Omental fat pad (tissue), 4 donors: ENCODE measurements at places on chromosomes 2 and 18. TPM values are rescaled to one million over a fixed set of nuclear protein-coding genes. Genes with fewer than 3 reads are reported as not detected.

- DNase-seq: no peak
Measured at GRCh38 chr2:106858810-106859209, 27.2 kb downstream of the ST6GAL2 start.

DNA sequence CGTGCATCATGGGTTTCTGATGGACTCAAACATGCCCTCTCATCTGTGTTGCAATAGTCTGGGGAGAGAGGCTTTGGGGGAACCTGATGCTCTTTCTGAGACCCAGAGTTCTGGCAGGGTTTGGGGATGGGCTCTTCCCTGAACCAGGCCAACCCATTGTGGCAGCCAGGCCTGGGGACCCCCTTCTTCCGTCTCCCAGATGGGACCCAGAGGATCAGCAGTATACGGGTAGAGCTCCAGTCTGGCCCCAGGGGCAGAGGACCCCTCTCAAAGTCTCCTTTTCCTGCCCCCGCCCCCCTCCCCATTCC lies 333.7 kb downstream of the DYSF start:
- no peak for DNase-seq

- no peak for DNase-seq
Measured at GRCh38 chr2:118309946-118310680, 221.8 kb downstream of the INSIG2 start.

- no peak for DNase-seq
Measured at GRCh38 chr2:148719195-148719749, 74.7 kb downstream of the EPC2 start.

- DNase-seq: no peak
Measured at GRCh38 chr2:46539327-46540276, 60.2 kb downstream of the TMEM247 start.

DNA sequence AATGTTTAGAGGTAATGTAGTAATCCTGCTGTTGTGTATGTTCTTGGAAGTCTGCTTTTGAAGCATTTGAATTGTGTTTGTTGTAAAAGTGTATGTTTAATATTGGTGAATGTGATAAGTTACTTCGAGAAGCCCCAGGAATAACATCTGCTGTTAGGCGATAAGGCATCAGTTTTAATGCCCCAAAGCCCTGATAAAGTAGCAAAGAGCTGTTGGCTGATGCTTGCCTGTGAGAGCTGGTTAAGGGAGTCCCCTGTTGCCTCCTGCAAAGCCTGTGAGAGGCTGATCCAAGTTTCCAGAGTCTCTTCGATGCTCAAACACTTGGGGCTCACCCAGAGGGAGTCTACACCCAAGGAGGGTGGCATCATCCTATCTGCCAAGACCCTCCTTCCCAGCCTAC lies 110.3 kb downstream of the RNF152 start:
- no peak for DNase-seq

DNA sequence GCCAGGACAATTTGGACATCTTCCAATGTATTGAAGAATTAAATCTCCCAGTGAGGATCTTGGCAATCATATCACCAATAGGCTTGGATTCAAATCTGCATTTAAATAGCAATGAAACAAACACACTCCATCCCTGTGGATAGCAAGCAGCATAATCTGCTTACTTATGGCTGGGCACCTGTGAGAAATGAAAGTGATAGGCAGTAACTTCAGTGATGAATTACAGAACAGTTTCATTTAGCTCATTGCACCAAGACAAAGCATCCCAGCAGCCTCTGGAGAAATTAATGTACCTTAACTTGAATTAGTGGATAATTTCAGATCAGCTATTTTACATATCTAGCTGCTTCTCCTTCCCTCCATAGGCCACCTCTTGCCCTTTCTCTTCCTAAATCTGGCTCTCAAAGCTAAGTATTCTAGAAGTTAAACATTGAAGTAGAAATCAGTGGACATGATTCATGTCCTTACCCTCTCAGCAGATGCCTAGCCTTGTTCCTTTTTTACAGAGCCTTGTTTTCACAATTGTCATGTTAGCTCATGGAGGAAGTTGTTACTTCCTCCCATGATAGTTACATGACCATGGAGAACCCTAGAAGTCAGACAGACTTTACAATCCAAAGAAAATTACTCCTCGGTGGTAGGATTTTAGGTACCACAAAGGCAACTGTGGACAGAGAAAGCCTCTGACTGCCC lies 88.5 kb upstream of the TACR1 start:
- DNase-seq: no peak

GRCh38 chr2:10880586-10881321 lies 31.0 kb upstream of the KCNF1 start:
- no peak for DNase-seq

DNA sequence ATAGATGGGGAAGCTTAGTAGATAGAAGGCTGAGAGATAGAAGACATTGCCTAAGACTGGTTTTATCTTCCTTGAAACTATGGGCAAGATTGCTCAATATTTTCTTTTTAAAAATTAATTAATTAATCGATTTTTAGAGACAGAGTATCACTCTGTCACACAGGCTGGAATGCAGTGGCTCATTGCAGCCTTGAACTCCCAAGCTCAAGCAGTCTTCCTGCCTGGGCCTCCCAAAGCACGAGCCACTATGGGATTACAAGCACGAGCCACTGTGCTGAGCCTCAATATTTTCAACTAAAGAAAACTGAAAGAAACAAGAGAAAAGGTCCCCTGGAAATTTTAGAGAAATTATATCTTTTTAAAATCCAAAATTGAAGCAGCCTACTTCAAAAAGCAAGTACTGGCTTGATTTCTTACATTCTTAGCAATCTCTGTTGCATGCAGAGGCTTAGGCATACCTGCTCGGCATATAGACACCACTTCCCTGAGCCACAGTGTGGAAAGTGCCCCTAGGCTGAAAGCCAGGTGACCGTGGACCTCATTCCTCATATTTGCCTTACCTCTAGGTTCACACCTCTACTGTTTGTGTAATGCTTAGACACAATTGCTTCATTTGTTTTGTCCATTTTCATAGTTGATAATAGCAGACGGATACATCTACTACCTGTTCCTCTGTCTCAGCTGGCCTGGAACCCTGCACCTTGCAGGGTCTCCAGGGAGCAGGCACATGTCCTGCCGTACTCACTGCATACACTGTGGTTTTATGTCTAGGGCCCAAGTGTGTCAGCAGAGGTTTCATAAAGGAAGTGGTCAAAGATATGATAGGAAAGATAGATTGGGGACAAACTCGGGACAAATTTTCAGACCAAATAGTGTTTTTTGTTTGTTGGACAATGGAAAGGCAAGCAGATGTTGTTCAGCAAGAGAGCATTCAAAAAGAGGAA lies 166.5 kb upstream of the ALPP start:
- no peak for DNase-seq

GRCh38 chr18:23926571-23926970 lies 88.0 kb upstream of the TTC39C start:
- DNase-seq: no peak

GRCh38 chr2:211812587-211812986 lies 726.0 kb downstream of the ERBB4 start:
- DNase-seq: no peak

DNA sequence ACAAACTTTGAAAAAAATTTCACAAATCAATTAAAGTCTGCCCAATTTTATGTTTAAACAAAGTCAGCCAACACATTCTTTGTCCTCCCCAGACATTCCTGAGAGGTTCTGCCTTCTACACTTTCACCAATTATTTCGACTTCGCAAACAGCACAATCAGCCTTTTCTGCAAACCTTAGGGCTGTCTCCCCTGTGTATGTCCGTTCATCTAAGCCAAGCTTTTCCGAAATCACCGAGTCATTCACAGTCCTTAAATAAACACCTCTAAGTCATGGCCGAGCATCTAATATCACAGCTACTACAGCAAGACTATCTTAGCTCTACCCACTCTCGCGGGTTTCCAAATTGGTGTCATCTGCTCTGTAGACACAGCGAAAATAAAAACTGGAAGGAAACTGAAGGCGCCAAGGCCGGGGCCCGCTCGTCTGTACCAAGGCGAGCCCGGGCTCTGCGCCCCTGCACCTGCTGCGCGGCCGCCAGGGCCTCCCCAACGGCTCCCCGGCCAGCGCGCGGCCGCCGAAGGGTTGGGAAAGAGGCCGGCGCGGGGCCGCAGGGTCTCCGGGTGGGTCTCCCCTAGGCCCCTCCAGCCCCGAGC lies 730 bp downstream of the ODC1 start:
- DNase-seq: no peak

DNA sequence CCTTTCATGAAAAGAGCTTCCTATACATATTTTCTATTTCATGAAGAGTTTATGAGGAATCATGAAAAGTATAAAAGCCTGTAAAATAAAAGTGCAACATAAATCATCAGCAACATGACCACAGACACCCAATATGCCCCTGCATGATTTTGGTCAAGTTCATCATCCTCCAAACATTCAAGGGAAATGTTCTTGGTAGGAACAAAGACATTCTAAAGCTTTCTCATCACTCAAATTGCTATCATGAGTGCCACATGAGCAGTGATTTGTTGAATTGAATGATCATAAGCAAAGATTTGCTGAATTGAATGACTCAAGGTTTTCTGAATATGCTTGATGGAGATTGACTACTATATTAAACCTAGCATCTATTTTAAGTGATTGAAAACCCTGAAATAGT lies 172.2 kb downstream of the MBD2 start:
- DNase-seq: no peak

GRCh38 chr2:158127380-158127804 lies 25.7 kb downstream of the UPP2 start:
- DNase-seq: no peak

DNA sequence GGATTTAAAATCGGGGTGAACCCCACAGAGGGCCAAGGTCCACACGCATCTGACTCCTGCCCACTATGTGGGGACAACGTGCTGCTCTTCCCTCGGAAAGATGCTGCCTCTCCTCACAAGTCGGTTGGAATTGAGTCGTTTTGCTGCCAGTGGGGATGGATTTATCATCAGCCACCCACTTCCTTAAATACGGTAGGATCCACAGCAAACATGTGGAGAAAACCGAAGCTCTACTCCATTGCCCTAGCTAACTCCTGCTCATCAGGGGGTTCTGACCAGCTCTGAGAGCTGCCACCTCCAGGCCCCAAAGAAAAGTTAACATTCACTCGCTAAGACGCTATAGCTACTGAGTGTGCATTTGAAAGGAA lies 80.9 kb downstream of the CHRNA1 start:
- DNase-seq: no peak

DNA sequence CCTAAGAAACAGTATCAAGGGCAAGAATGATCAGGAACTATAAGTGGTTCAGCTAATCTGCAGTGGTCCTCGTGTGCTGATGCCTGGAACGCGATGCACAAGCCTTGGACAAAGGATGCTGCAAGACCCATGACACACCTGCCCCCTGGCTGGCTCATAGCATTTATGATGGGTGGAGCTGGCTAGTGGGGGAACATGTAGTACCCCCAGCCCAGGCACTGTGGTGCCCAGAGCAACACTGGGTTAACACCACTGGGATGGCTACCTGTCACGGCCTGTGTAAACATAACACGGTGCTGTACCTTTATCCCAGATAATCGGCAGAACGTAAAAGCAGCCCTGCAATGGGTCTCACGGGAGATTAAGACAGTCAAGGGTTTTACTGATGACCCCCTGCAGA lies 60.3 kb upstream of the PEX13 start:
- no peak for DNase-seq

- no peak for DNase-seq
Measured at GRCh38 chr2:193695367-193695766, 1500.6 kb upstream of the TMEFF2 start.

- no peak for DNase-seq
Measured at GRCh38 chr2:63776382-63776781, 65.3 kb upstream of the UGP2 start.

- no peak for DNase-seq
Measured at GRCh38 chr2:231671270-231672050, 36.9 kb upstream of the PTMA start.

DNA sequence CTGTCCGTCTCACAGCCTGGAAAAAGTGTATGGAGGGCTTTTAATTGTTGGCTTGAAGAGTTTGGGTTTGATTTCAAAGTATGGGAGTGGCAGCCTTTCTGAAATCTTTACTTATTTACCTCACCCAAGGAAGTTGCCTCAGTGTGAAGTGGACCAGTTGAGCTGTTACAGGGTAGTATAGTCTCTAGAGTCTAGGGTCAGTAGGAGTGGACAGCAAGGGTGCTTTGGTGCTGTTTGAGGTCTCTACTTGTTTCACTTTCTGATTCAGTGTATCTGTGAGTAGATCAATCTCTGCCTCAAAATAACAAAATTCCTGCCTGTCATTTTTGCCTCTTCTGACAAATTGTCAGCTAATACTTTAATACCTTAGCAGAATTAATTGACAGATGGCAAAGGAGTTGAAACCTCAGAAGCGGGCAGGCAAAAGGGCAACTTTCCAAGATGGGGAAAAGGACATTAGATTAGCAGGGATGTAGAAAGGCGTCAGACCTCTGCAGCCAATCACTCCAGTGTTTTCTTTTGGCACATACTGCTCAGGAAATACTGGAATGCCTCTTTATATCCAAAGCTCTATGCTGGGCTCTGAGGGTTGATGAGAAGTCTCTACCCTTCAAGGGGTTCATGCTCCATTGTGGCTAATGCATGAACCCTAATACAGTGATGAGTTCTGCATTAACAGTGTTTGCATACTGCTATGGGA lies 5.9 kb downstream of the RIOK3 start:
- DNase-seq: no peak

DNA sequence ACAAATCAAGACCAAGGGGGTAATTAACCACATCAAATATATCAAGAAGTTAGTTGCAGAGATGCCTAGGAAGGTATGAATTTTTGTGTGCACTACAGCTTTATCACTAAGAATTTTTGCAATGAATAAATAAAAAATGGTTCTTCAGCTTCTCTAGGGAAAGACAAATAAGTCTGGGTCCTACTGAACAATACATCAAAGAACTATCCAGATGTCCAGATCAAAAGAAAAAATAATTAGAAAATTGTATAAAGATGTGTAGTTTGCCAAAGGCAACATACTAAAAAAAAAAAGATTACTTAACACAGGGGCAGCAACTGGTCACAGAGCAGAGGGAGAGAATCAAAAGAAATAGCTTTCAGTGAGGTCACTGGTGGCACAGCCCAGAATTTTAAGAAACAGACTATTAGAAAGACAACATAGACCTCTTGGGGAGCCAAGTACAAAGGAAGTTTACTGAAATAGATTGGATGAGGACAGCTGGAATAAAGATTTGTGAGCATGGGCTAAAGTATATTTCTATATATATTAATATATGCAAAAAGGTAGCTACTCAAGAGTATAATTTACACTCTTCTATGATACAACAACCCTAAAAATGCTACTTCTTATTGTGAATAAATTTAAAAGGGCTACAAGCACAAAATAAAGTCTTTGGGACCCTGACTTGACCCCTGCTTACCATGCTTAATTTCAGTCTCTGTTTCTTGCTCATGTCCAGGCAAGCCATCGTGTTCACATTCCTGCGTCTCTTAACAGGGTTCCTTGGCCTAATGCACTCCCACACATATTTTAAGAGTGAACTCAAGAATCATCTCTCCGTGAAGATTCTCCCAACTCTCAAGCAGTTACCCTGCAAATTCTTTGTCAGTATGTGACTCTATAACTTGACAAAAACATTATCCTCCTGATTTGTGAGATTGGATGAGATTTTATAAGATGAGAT lies 99.0 kb upstream of the GRB14 start:
- no peak for DNase-seq

SPP2 gene
- total RNA-seq: not detected

SNTG2 gene
- total RNA-seq: 8.8 TPM

B3GNT7 gene
- 7.2 TPM for total RNA-seq

CHRND gene
- not detected for total RNA-seq

LIMS2 gene
- total RNA-seq: 20.5 TPM

TXNDC2 gene
- 0.24 TPM for total RNA-seq

CHAC2 gene
- 7.2 TPM for total RNA-seq
